COR-L47 (cell line): ENCODE measurements at places on chromosomes 11 and 22.
A peak's percentile ranks its signal among the peaks of the same experiment; 100 is the strongest.

DNA sequence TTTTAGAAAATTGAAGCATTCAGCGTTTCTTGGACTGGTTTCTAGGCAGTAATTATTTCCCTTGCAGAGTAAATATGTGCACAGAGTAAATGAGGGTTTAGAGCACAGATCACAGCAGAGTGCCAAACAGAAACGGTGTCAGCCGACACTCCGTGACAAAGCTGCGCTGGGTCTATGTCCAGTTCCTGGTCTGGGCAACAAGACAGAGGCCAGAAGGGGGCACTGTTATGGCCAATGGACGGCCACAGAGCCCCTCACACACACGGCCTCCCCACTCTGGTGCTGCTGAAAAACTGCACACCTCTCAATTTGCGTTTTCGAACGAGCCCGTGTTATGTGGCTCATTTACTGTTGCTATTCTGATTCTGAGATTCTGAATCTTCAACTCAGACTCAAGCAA is 180.7 kb downstream of the MPPED1 start:
- DNase-seq = peak; percentile 60

DNA sequence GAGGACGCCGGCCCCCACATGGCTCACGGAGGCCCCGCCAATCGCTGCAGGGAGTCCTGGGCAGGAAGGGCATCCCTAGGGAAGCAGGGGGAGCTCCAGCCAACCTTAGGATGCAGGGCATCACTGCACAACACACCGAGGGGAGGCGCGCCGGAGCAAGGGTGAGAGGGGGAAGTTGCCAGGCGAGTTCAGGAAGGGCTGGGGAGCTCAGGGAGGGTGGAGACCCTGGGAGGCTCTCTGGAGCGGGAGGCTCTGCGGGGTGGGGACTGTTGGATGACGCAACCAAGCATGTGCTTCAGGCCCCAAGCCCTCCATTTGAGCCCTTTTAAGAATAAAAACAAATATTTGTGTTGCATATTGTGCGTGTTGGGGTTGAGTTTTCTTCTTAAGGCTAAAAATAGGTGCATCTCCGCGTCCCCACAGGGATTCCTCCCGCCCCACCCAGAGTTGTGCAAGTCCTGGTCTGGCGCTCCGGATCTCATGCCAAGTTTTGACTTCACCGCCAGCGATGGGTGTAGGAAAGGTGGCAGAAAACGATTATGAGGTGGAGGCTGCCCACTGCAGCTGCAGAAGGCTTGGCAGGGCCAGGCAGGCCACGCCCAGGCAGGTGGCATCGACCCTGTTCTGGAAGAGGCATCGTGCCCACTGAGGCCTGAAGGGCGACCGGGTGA is 65.2 kb downstream of the WNT7B start:
- peak; percentile 93 for DNase-seq

DNA sequence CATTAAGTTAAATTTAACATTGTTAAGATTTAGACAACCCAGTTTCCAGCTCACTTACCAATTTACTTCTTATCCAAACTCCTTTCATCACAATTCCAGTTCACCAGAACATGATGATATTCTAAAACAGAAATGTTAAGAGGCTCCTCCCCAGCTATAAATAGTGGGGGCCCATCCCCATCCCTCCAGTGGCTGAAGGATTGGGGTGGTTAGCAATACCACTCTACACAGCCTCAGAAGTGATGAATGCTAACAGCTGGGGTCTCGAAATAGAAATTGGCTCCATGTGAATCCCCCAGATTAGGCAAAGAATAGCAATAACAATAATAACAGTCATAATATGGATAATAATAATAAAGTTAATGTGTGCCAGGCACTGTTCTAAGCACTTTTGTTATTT is 97.9 kb upstream of the NCAM1 start:
- no peak for DNase-seq

GRCh38 chr11:17929171-17929570 is 83.7 kb downstream of the SERGEF start:
- no peak for DNase-seq

GRCh38 chr22:21629255-21630149 is at the start of gene YDJC:
Gene YDJC, minus strand, starts transcription at chr22:21630022. Its CDS starts 8 bp downstream, at chr22:21630014.
- peak; percentile 91 for DNase-seq
